Mammary epithelial cell (primary cell): ENCODE measurements at places on chromosomes 2 and 18. TPM values are rescaled to one million over a fixed set of nuclear protein-coding genes. Genes with fewer than 3 reads are reported as not detected.

The HOXD1 gene
- not detected in 2 replicates for total RNA-seq

The LGALSL gene
- total RNA-seq, result 11.8 TPM

The DQX1 gene
- total RNA-seq, result 0.83 TPM

The PLB1 gene
- 4.2 TPM for total RNA-seq

The FNDC4 gene
- total RNA-seq, result 16.5 and 21.7 TPM in 2 replicates

The IHH gene
- not detected in 2 replicates for total RNA-seq

The XIRP2 gene
- total RNA-seq, result not detected

The AQP12A gene
- not detected for total RNA-seq

The SMAD2 gene
- 79.4 TPM for total RNA-seq

The CD226 gene
- 0.67 TPM for total RNA-seq

The SNTG2 gene
- not detected for total RNA-seq
